ENCODE measurements at places on chromosomes 2 and 18.

DNA sequence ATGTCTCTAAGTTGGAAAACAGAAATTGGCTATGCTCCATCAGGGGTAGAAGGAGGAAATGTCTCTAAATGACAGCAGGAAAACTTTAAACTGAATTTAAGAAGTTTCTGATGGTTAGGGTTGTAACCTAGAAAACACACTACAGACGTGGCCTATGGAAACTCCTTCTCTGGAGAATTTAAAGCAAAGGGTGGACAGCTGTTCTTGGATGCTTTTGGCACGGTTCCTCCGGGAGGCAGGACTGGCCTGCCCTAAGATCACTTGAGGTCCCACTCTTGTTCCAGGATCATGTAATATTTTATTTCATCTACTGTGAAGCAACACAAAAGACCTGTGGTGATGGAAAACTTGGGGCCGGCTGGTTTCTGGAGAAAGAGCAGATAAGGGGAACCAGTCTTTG, 77.0 kb downstream of the NRP2 start:
- no peaks in the 10 kb centered on the region for H3K4me1 ChIP-seq
- no peak overlapping the region for H3K27ac ChIP-seq
- no peaks in the 10 kb centered on the region for H3K36me3 ChIP-seq
- peaks cover 57% of the 10 kb centered on the region for H3K27me3 ChIP-seq
- no peak overlapping the region for H3K4me3 ChIP-seq

- DNase-seq = no peak
- peaks cover 26% of the 10 kb centered on the region for H3K27me3 ChIP-seq
- no peak overlapping the region for H3K4me3 ChIP-seq
- H3K27ac ChIP-seq = no peak overlapping the region
These were observed 57.1 kb upstream of the KLHL29 start for GRCh38 chr2:23327887-23328286.

DNA sequence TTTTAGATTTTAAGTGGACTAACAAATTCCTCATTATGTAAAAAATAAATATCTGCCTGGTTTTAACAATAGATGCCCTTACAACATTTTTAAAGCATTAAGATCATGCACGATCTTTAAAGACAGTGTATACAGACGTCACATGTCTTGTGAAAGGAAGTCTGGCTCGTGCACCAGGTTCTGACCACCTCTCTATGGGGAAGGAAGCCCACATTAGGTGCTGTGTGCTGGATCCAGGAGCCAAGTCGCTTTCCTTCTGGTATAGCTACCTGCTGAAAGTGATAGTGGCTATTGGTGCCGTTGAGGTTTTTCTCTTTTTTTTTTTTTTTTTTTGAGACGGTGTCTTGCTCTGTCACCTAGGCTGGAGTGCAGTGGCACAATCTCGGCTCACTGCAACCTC, 116.5 kb downstream of the NCK2 start:
- no peaks in the 10 kb centered on the region for H3K27me3 ChIP-seq
- peak overlapping the region; percentile 69 for H3K4me3 ChIP-seq
- peaks cover 89% of the 10 kb centered on the region for H3K4me1 ChIP-seq
- H3K36me3 ChIP-seq = peaks cover 23% of the 10 kb centered on the region
- H3K27ac ChIP-seq = peak overlapping the region; percentile 96

GRCh38 chr18:34261865-34262780, 37.4 kb upstream of the NOL4 start:
- no peaks in the 10 kb centered on the region for H3K36me3 ChIP-seq
- no peaks in the 10 kb centered on the region for H3K4me1 ChIP-seq
- H3K27ac ChIP-seq = no peak overlapping the region
- H3K4me3 ChIP-seq = no peak overlapping the region

- H3K27ac ChIP-seq = no peak overlapping the region
- no peaks in the 10 kb centered on the region for H3K27me3 ChIP-seq
- no peak for DNase-seq
These were observed 87.9 kb downstream of the MEIS1 start for GRCh38 chr2:66522611-66523376.

- no peak for DNase-seq
- H3K36me3 ChIP-seq = peaks cover 18% of the 10 kb centered on the region
- peak overlapping the region; percentile 94 for H3K4me3 ChIP-seq
- peaks cover 82% of the 10 kb centered on the region for H3K4me1 ChIP-seq
These were observed 4.6 kb downstream of the DOCK10 start for GRCh38 chr2:225037415-225038230.

DNA sequence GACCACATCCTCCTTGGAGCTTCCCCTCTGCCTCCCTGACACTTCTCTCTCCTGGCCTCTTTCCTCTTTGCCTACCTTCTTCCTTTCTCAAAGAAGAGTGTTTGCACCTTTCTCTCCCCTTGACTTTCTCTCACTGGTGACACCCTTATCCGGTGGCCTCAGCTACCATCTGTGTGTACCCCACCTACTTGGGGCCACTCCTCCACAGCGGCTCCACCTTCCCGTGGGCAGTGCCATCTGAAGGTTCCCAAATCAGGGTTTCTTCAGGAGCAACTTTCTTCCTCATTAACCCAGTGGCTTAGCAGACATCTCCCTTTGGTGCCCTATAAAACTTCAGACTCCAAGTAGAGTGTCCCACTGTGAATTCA, 5.3 kb upstream of the NCL start:
- peaks cover 14% of the 10 kb centered on the region for H3K4me1 ChIP-seq
- no peaks in the 10 kb centered on the region for H3K27me3 ChIP-seq
- H3K36me3 ChIP-seq = peaks cover 1% of the 10 kb centered on the region
- peak overlapping the region; percentile 24 for H3K27ac ChIP-seq
- DNase-seq = no peak
- H3K4me3 ChIP-seq = peak overlapping the region; percentile 11

DNA sequence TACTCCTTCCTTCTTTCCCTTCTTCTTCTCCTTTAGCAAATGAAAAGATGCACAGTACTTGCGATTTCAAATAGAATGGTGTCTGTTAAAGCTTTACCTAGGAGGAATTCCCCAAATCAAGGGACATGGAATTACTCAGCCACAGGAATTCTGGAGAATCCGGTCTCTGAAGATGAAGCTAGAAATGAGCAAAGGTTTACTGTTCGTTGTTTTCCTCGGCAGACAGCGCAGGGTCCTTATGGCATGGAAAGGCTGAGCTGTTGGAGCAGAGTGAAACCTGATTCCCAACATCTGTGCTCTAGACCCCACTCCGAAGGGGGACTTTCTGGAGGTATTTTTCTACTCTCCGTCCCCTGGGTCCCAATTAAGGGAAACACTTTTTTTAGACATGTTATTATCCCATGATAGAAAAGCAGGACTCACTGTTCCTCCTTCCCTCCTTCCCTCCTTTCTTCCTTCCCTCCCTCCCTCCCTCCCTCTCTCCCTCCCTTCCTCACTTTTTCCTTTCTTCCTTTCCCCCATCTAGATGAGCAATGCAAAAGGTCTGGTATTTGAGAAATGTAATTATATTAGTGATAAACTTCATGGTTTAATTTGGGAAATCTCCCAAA, 47.1 kb downstream of the CDCA7 start:
- peaks cover 83% of the 10 kb centered on the region for H3K27me3 ChIP-seq
- H3K36me3 ChIP-seq = no peaks in the 10 kb centered on the region
- H3K4me1 ChIP-seq = peaks cover 7% of the 10 kb centered on the region
- H3K4me3 ChIP-seq = no peak overlapping the region
- DNase-seq = no peak
- no peak overlapping the region for H3K27ac ChIP-seq

DNA sequence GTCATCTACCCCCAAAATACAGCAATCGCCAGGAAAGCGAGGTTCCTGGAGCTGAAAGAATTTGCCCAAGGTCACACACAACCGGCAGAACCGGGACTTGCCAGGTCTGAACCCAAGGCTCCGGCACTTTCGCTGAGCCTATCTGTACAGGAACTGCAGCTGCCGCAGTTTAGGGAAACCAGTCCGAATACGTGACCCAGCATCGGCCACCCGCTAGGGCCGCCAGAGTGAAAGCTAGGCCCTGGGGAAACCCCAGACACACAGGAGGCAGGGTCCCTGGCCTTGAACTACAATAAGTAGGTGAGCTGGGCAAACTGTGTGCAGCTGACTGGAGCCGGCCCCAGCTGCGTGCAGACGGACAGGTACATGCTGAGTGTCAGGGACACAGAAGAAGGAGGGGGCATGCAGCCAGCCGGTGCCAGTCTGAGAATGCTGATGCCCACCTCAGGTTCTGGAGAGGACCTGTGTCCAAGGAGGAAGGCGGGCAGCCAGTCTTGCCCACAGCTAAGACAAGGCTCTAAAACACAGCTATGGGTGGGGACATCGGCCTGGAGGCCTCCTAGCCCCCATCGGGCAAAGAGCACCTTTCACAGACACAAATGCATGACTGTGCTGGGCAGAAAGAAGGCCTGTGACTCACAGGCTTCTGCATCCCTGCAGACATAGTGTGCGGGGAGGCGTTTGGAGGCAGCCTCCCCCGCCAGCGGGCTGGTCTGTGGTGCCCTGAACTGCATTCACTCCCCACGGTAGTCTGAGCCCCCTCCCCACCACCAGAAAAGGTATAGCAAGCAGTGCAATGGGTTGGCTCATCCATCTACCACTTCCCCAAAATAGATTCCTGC, 107.4 kb upstream of the ID2 start:
- H3K4me1 ChIP-seq = peaks cover 30% of the 10 kb centered on the region
- no peak for DNase-seq
- H3K36me3 ChIP-seq = peaks cover 4% of the 10 kb centered on the region
- H3K27me3 ChIP-seq = no peaks in the 10 kb centered on the region

DNA sequence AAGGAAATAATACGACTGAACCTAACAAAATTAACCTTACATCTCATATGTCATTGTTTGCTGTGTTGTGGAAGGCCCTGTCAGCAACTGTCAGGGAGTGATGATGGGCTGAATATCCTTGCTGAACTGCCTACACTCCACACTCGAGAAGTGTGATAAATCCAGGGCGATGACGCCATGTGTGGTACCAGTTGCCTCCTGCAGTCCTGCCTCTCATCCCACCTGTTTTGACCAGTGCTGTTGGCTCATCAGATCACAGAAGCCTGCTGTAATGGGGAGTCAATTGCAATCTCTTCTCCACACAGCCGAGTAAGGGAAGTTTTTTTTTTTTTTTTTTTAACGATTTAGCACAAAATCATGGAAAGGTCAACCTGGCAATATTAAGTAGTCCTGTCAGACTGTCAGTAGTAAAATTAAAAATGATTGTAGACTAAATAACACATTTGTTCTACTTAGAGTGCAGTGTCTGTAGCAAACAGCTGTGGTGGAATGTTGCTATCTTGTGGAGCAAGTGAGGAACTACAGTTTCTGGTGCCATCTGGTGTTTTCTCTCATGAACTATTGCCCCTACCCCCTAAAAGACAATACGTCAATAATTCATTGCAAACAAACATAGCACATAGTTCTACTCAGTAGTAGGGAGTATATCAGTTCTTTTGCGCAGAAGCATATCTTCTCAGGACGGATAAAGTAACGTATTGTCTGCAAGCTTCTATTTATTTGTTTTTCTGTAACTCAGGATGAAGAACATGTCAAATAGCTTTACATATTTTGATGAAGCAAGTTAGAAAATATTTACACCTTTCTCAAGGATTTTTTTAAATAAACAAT, 347.6 kb downstream of the CTNNA2 start:
- H3K4me3 ChIP-seq = no peak overlapping the region
- DNase-seq = no peak
- H3K36me3 ChIP-seq = no peaks in the 10 kb centered on the region
- H3K4me1 ChIP-seq = no peaks in the 10 kb centered on the region
- H3K27ac ChIP-seq = no peak overlapping the region

- DNase-seq = no peak
- H3K4me3 ChIP-seq = no peak overlapping the region
- no peak overlapping the region for H3K27ac ChIP-seq
- H3K4me1 ChIP-seq = no peaks in the 10 kb centered on the region
- peaks cover 1% of the 10 kb centered on the region for H3K36me3 ChIP-seq
- peaks cover 10% of the 10 kb centered on the region for H3K27me3 ChIP-seq
These were observed 50.3 kb upstream of the ETAA1 start for GRCh38 chr2:67346718-67347407.

DNA sequence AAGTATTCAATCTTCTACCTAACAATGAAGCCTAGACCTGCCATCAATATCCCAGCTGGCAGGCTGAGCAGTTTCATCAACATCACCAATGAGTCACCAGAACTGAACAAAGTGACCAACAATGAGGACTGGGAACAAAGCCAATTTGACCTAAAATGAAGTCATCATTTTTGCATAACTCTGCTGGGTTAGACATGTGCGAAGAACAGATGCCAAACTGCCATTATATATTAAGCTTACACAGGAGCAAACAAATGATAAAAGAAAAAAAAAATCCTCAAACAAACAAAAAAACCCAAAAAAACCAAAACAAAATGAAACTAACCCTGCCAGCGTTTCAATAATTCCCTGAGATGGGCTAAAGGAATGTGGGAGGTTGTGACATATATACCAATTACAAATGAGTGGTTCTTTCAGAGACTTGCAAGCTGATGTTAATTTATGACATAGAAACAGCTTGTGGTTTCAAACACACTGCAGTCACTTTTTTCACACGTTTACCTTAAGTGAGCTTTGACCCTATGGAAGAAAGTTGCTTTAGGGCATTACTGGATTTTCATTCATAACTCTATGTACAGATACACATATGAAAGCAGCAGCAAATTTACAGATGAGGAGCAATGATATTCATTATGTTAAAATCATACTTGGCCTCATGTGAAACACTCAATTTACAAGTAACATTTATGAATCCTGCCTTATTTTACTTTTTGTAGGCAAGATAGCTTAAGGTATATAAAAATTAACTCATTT, 56.9 kb upstream of the CCDC141 start:
- DNase-seq = no peak
- H3K4me1 ChIP-seq = no peaks in the 10 kb centered on the region
- no peak overlapping the region for H3K4me3 ChIP-seq
- H3K27ac ChIP-seq = no peak overlapping the region
- H3K36me3 ChIP-seq = peaks cover 2% of the 10 kb centered on the region
- H3K27me3 ChIP-seq = no peaks in the 10 kb centered on the region

DNA sequence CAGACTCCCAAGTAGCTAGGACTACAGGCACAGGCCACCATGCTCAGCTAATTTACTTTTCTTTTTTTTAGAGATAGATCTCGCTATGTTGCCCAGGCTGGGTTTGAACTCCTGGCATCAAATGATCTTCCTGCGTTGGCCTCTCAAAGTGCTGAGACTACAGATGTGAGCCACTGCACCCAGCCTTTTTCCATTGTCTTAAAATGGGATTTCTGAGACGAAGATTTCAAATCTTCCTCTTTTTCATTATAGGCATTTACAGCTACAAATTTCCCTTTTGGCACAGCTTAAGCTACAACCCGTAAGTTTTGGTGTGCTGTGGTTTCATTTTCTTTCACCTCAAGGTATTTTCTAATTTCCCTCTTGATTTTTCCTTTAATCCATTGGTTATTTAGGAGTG, 8.6 kb downstream of the GNLY start:
- peak overlapping the region; percentile 58 for H3K27ac ChIP-seq
- H3K36me3 ChIP-seq = peaks cover 16% of the 10 kb centered on the region
- H3K4me3 ChIP-seq = no peak overlapping the region
- no peak for DNase-seq
- peaks cover 23% of the 10 kb centered on the region for H3K4me1 ChIP-seq
- no peaks in the 10 kb centered on the region for H3K27me3 ChIP-seq

DNA sequence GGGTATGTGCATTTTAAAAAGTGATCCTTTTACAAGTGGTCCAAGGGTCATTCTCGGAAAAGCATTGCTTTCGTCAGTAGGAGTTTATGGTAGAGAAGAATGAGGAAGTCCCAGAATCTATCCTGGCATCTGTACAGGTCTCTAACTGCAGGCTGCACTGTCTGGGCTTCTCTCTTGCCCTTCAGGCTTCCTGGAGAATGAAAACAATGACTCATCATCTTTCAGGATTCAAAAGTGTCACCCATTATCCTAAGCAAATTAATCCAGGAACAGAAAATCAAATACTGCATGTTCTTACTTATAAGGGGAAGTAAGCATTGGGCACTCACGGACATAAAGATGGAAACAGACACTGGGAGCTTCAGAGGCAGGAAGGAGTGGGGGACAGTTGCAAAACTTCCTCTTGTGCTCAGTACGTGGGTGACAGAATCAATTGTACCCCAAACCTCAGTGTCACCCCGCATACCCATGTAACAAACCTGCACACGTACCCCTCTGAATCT, 60.2 kb upstream of the TXNDC2 start:
- no peaks in the 10 kb centered on the region for H3K36me3 ChIP-seq
- H3K4me3 ChIP-seq = no peak overlapping the region
- no peak overlapping the region for H3K27ac ChIP-seq
- H3K27me3 ChIP-seq = peaks cover 12% of the 10 kb centered on the region

Data from central memory CD8-positive, alpha-beta T cell (primary cell).